Stimulated activated CD8-positive, alpha-beta memory T cell treated with anti-CD3 and anti-CD28 coated beads, Interleukin-7, amount 100 ng/mL, for 48 hours (primary cell): ENCODE measurements at places on chromosomes 5 and 9.
A peak's percentile ranks its signal among the peaks of the same experiment; 100 is the strongest.

DNA sequence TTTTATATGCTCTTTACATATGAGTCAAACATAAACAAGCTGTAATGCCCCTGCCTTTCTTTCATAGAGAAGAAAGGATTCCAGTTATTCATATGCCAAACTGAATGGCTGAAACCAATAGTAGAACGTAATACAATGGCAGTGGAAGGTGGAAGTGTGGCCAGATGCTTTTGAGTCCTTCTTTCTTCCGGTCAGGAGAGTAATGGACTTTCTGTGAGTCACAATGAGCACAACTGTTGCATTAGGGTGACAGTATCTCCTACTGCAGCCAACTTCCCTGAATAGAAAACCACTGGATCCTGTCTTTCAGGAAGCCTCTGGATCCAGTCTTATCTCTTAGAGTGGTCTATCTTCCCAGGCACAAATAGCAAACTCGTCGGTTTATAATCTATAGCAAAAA, 855.2 kb downstream of the MAT2B start:
- no peak for DNase-seq

GRCh38 chr5:68543212-68543611, 327.7 kb downstream of the PIK3R1 start:
- no peak for DNase-seq

DNA sequence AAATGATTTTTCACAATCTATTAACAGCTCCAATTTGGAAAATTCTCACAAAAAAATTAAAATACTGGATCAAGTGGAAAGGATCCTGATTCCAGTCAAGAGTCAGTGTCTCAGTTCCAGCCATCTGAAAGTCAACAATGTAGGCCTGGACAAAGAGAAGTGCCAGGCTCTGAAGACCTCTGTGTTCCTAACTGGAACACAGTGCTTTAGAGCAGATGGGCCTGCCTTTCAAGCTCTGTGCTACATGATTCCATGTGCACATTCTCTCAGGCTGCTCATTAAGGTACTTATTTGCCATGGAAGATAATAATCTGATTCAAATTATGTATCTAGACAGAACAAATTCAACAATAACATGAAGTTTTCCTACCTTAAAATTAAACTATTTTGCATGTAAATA, 30.2 kb upstream of the ALDH1A1 start:
- no peak for DNase-seq

DNA sequence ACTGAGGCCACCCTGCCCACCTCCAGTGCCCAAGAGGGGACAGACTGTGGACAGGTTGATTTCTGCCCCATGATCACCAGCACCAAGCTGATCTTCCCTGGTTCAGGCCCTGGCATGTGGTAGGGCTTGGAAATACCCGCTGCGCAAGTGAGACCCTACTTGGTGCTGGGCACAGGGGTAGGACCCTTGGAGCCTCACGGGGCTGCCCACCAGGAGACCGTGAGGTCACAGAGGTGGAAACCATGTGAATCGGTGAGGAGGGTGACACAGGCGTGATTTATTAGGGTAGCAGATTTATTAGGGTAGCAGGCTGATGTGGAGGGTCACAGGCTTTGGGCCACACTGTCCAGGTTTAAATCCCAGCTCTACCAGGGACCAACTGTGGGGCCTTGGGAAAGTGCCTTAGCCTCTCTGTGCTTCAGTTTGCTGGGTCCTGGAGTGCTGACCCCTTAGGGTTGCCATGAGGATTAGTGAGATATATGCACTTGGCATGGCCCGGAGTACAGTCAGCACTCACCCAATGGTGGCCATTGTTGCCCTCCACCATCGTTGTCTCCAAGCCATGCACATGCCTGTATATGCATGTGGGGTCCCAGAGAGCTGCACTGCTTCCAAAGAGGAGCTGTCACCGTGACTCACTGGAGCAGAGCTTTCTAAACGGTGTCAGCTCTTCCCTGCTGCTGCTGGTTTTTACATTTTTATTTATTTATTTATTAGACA, 20.9 kb upstream of the DUSP1 start:
- DNase-seq, result no peak

GRCh38 chr5:36691226-36691625, 84.8 kb downstream of the SLC1A3 start:
- DNase-seq, result no peak

- DNase-seq, result peak; percentile 41
Measured at GRCh38 chr9:94611638-94612068, 18.0 kb upstream of the FBP2 start.

DNA sequence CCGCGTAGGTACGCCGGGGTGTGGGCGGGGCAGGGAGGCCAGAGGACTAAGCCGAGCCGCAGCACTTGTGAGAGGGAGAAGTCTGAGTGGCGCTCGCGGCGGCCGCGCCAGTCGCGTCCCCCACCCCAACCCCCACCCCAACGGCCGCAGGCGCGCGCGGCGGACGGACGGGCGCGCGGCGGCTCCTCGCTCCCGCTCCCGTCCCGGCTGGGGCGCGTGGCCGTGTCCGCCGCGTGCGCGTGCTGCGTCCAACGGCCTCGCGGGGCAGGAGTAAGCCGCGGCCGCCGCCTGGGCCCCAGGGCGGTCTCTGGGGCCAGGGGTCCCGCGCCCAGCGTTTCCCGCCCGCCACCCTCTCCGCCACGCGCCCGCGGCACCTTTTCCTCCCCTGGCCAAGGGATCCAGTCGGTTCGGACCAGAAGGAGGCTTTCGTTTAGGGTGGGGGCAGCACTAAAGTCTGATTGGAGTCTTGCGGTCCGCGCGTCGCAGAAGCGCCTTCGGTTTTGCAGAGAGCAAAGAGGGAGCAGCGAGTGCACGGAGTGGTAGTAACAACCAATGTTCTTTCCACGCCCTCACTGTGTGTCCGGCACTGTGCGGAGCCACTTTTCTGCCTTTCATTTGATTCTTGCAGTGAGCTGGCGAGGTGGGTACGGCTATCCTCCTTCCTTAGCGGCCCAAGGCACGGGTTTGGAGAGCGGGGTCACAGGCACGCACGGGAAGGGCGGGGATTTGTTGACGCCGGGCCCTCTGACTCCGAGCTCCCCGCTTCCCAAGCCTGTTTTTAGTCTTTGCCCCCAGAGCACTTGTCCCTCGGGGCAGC, 483 bp downstream of the G3BP1 start:
- no peak for DNase-seq

GRCh38 chr9:124238546-124239140, 19.1 kb upstream of the NEK6 start:
- DNase-seq, result no peak

- DNase-seq, result no peak
Measured at GRCh38 chr5:107567901-107568671, 102.7 kb downstream of the EFNA5 start.

DNA sequence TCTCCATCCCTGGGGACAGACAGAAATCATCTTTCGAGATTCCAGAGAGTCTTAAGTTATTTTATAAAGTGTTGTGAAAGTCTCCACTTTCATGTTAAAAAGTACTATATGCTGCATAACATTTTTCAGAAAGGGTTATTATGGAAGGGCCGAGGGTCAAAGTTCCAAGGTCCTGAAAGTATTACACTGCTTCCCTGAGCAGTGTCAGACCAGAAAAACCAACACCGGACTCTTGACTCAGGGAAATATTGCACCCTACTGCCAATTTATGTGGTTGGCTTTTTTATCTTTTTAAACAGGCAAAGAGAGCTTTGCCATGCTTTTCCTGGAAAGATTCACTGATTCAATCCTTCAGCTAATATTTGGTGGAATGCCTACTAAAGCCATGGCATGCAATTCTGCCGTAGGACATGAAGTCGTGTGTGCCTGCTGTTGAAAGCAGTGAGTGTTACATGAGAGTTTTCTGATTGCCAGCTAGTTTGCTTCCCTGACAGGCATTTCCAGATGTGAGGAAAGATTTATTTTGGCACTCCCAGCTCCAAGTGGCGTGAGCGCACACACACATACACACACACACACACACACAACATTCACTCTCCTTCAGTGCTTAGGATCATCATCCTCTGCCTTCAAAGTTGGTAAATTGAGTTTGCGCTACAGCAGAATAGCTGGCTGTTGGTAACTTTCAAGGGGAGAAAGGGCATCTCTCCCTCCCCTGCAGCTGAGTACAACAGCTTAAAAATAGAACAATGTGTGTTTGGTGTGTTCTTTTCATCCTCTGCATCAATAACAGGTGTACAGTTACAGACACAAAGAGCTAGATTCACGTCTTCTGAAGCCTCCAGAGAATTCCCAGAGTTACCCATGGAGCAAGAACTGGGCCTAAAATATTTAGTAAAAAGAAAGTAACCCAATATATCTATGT, 45.6 kb downstream of the SLC1A3 start:
- no peak for DNase-seq

DNA sequence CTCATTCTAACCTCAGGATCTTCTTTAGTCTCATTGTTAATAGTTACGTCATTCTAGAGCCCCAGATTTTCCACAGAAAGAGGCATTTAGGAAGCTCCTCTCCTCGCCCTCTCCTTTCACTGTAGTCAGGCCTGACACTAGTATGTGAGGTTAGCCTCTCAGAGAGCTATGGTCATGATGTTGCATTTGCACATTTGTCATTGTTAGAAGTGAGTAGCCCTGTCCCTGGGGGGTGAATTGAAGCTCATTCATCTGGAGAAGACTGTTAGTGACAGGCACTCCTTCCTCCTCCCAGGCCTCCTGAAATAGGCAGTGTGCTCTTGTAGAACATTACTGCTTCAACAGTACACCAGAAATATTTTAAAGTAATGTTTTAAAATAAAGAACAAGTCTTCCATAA, 26.6 kb upstream of the LRRTM2 start:
- no peak for DNase-seq

GRCh38 chr5:115661101-115661500, 35.3 kb upstream of the TMED7 start:
- no peak for DNase-seq

DNA sequence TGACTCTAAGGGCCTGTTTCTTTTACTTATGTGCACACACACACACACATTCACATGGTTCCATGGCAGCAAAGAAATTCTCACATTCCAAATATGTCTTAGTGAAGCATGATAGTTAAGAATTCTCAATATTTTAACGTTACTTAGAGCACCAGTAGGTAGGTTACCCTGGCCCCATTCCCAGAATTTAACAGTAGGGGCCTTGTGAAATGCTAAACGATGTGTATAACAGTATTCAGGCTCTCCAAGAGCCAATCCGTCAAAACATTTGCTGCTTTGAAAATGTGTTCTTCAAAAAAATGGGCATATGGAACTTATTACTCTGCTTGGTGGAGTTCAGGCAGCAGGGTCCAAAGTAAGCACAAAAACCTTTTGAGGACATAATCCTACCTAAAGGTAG, 93.7 kb upstream of the DAB2 start:
- DNase-seq, result no peak

GRCh38 chr5:123710031-123710430, 198.1 kb downstream of the CSNK1G3 start:
- DNase-seq, result no peak

GRCh38 chr5:76326577-76327302, 76.3 kb upstream of the IQGAP2 start:
- no peak for DNase-seq

GRCh38 chr5:75681125-75681830, 36.0 kb downstream of the POC5 start:
- DNase-seq, result no peak

DNA sequence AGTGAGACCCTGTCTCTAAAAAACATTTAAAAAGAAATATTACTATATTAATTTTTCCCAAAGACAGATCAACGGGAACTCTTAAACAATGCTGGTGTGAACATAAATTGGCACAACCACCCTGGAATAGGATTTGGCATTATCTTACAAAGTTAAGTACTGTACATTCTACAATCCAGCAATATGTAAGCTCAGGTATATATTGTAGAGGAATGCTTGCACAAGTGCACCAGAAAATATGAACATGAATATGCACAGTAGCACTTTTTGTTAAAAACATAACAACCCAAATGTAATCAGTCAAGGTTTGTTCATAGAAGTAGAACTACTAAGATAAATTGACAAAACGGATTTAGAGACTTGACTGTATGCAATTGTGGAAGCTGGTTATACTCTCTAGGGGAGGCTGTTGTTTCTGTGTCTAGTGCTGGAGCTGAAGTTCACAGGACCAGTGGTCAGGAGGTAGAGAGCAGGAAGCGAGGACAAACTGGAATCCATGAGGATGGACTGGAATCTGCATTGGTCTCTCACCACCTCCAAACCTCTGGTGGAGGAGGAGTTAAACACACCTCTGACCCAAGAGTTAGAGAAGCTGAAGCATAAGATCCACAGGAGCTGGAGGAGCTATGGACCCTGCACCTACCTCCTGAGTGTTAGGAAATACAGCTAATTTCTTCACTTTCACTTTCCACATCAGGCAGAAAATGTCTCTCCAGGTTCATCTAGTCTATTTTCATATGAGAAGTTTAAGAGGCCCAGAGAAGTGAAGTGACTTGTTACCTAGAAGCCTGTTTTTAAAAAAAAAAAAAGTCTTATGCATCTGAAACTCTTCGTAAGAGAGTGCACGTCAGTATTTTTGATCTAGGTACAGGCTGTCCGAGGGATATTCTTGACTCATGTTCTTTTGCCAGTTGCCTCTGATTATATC, 20.3 kb upstream of the RIC1 start:
- DNase-seq, result no peak

DNA sequence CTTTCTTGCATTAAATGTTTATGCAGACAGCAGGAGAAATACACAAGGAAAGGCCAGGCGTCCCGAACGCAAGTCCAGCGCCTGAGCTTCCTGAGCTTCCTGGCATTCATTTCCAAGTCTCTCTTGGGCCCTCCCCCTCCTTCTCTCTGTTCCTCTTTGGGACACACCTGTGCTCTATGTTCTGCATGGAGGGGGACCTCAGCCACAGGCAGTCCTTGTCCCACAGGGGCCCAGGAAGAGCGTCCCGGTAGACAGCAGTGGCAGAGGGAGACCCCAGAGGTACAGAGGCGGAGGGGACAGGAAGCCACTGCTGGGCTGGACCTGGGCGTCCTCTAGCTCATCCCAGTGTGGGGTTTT, 221.3 kb downstream of the C9orf50 start:
- no peak for DNase-seq

- no peak for DNase-seq
Measured at GRCh38 chr5:74892921-74893320, 26.7 kb upstream of the FAM169A start.

DNA sequence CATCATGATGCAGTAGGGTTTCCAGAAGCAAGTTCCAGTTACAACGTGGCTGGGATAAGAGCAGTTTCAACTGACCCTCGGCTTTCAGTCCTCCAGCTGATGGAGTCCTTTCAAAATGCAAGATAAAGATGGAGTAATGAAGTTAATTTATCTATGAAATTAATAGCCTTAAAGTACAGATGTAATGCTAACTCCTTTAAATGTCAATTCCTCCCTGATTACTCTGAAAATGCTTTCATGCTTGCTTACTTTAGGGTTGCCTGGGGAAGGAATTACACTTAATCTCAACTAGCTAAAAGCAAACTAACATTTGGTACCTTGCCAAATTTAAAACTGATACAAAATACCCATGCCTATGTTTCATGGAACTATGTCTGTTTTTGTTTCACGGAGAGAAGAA, 178.4 kb downstream of the KIAA0825 start:
- no peak for DNase-seq

- no peak for DNase-seq
Measured at GRCh38 chr5:59206132-59206581, 623.3 kb downstream of the RAB3C start.

GRCh38 chr5:72282878-72283277, 37.2 kb downstream of the MRPS27 start:
- DNase-seq, result no peak

- no peak for DNase-seq
Measured at GRCh38 chr9:8569823-8570222, 770.2 kb upstream of the DMAC1 start.

- DNase-seq, result no peak
Measured at GRCh38 chr5:125612181-125612721, 811.0 kb upstream of the GRAMD2B start.

- DNase-seq, result no peak
Measured at GRCh38 chr5:168207450-168208029, 83.9 kb upstream of the WWC1 start.
